ENCODE measurements at places on chromosomes 3 and 15. TPM values are rescaled to one million over a fixed set of nuclear protein-coding genes. Genes with fewer than 3 reads are reported as not detected.

DNA sequence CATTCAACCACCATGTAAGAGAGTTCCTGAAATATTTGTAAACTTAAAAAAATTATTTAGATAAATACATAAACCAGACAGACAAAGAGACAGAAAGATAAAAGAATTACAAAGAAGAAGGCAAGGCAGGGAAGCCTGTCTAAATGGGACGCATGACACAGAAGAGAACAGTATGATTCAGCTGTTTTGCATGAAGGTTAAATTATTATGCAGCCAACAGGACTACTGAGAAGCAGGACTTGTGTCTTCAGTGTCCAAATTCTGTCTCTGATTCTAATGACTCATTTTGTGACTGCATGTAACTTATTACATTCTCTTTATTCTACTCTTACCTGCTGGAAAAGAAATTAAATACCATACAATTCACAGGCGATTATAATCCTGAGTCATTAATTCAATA is 340.4 kb upstream of the KCNMB2 start:
- H3K4me3 ChIP-seq: no peak overlapping the region
- DNase-seq: peak; percentile 87
- H3K27me3 ChIP-seq: no peaks in the 10 kb centered on the region
- H3K4me1 ChIP-seq: peaks cover 2% of the 10 kb centered on the region
- H3K27ac ChIP-seq: no peak overlapping the region

DNA sequence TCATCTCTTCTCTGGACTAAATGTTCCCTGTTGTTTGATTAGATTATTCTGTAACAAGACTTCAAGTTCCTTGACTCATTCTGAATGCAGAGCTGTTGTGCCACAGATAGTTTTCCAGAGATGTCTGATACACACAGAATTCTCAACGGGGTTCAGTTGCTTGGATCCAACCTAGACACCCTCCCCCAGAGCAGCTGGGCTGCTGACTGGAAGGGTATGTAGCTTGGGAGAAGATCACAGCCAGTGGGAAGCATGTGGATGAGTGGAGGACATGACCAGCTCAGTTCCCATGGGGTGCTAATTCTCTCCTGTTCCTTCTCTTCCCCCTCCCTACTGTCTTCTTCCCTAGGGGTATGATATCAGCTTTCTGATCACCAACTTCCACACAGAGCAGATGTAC is 6.6 kb upstream of the TTLL3 start:
- no peak overlapping the region for H3K27ac ChIP-seq
- no peak overlapping the region for H3K4me3 ChIP-seq
- H3K36me3 ChIP-seq: peaks cover 31% of the 10 kb centered on the region
- no peaks in the 10 kb centered on the region for H3K4me1 ChIP-seq
- DNase-seq: no peak

CLDN18 gene
- not detected for total RNA-seq

CDCP1 gene
- total RNA-seq: 16.9 TPM

CYP19A1 gene
- 3.9 TPM for total RNA-seq

DNA sequence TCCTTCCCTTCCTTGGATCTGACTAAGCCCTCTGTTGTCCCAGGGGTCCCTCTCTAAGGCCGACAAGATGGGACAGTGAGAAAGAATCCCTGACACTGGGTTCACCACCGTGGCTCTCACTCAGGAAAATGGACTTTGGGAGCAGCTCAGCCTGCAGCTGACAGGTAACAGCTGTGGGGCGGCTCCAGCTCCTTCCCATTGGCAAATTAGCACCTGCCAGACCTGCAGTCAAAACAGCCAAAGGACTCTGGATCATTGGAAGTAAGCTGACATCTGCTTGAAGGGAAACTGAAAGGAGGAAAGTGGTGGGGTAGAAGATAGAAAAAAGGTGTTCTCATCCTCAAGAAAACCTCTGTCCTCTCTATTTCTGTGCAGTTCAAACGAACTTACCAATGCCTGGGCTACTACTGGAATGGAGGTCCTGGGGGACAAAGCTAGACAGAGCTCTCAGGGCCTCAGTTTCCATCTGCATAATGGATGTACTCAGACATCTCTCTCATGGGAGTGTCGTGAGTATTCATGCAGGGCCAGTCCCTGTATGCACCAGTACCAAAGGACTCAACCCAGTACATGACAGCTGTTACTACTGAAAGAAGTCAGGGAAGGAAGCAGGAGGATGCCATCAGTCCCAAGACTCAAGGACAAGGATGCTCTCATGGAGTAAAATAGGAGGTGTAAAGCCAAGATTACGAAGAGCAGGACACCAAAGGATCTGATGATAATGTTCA is 53.6 kb upstream of the DCLK3 start:
- no peak overlapping the region for H3K4me3 ChIP-seq
- no peaks in the 10 kb centered on the region for H3K36me3 ChIP-seq
- H3K27me3 ChIP-seq: peaks cover 3% of the 10 kb centered on the region
- no peak for DNase-seq
- H3K27ac ChIP-seq: no peak overlapping the region
- H3K4me1 ChIP-seq: no peaks in the 10 kb centered on the region

DNA sequence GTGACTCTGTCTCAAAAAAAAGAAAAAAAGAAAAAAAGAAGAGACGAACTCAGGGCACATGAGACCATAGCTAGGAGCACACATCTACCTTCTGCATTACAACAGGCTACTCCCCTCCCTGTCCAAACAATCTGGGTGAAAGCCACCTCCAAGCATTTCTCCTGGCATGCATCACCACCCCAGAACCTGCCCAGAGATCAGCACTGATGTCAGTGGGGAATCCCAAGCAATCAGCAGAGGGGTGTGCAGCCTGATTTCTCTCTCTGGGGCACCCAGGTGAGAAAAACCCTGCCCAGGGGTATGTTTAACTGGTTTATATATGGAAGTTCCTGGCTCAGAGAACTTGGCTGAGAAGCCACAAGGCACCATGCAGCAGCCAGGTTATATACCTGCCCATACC is 59.4 kb downstream of the CDC25A start:
- no peak overlapping the region for H3K4me3 ChIP-seq
- no peak for DNase-seq
- no peaks in the 10 kb centered on the region for H3K36me3 ChIP-seq
- no peaks in the 10 kb centered on the region for H3K27me3 ChIP-seq
- H3K27ac ChIP-seq: no peak overlapping the region
- peaks cover 14% of the 10 kb centered on the region for H3K4me1 ChIP-seq

DNA sequence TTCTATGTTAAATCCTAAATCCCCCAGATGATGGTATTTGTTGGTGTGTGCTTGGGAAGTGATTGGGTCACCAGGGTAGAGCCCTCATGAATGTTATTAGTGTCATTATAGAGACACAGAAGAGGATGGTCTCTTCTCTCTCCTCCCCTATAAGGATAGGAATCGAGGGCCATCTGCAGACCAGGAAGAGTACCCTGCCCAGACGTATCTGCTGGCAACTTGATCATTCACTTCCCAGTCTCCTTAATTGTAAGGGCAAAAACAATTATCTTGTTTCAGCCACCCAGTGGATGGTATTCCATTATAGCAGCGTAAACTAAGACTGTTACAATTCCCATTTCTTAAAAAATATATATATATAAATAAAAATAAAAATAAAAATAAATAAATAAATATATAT is 892.2 kb downstream of the SI start:
- no peak for DNase-seq
- no peak overlapping the region for H3K27ac ChIP-seq
- H3K4me1 ChIP-seq: no peaks in the 10 kb centered on the region
- no peaks in the 10 kb centered on the region for H3K27me3 ChIP-seq
- H3K36me3 ChIP-seq: no peaks in the 10 kb centered on the region

P2RY1 gene
- 7.6 TPM for total RNA-seq

DNA sequence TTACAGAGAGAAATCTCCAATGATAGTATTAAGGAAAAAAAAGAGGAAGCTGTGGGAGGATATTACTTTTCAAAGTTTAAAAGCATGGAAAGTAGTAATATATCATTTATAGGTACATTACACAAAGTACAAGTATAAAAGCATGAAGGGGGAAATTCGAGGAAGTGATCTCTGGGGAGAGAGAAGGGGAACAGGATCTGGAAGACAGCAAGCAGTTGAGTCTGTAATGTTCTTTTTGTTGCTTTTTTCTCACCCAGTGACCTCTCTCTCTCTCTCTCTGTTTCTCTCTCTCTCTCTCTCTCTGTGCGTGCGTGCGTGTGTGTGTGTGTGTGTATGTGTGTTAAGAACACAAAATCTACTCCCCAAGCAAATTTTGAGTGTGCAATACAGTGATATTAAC is 10.2 kb downstream of the C3orf20 start:
- H3K4me1 ChIP-seq: no peaks in the 10 kb centered on the region
- no peak overlapping the region for H3K4me3 ChIP-seq
- DNase-seq: no peak
- H3K36me3 ChIP-seq: no peaks in the 10 kb centered on the region

ECE2 gene
- not detected for total RNA-seq

GRCh38 chr15:50552238-50552637 is 5.8 kb upstream of the USP50 start:
- H3K4me1 ChIP-seq: no peaks in the 10 kb centered on the region
- DNase-seq: no peak
- no peak overlapping the region for H3K4me3 ChIP-seq
- H3K27ac ChIP-seq: no peak overlapping the region
- H3K27me3 ChIP-seq: no peaks in the 10 kb centered on the region

DNA sequence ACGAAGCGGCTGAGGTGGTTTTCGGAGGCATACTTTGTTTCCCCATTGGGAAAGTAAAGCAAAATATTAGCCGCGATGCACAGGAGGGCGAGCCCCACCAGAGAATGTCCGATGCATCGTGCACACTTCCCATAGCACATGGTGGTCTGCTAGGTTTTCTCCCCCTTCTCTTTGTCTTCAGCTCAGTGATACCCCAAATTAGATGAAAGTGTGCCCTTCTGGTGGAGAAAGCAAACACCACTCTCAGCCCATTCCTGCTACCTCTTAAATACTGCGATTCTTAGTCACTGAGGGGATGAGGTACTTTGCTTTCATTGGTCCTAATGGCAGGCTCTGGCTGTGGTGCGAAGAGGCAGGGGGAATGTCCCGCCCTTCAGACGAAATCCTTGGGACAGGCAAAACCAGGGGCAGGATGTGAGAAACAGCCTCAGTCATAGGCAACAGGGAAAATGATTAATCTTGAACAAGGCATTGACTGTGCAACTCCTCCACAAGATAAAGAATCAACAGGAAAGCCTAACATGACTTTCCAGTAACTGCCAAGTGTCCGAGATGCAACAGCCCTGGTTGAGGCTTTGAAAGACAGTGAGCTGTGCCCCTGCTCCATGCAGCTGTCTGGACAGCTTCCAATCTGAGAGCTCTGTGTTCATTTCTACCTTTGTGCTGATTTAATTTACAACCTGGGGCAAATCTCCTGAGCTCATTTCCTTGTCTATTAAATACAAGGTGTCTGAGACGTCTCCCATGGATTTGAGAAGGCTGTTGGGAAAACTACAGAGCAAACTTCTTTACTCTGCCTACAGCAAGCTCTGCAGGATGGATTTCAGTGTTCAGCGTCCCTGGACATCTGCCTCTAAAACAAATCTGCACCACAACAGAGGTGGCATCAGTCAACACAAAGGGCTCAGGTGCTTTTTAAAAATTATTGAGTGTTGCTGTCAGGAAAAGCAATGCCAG is at the start of gene TM4SF1:
Gene TM4SF1 (minus strand): TSS at position 242 of the 957 bp plus-strand sequence. CDS start 102 bp downstream, at position 140.
- DNase-seq: peak; percentile 90
- H3K4me1 ChIP-seq: peaks cover 32% of the 10 kb centered on the region
- H3K27me3 ChIP-seq: no peaks in the 10 kb centered on the region
- peak within 1 kb of the TSS; percentile 64 for H3K4me3 ChIP-seq
- H3K27ac ChIP-seq: peak within 1 kb of the TSS; percentile 65

KCNH8 gene
- under 0.01 TPM for total RNA-seq

GRCh38 chr3:73624821-73625665 is at the start of gene PDZRN3:
TSS of gene PDZRN3 (minus strand) at chr3:73624941.
- DNase-seq: peak; percentile 75
- no peaks in the 10 kb centered on the region for H3K27me3 ChIP-seq
- no peaks in the 10 kb centered on the region for H3K36me3 ChIP-seq
- peak within 1 kb of the TSS; percentile 72 for H3K4me3 ChIP-seq

EBLN2 gene
- 3.0 TPM for total RNA-seq
